ENCODE measurements at places on chromosomes 13 and 19. TPM values are rescaled to one million over a fixed set of nuclear protein-coding genes. Genes with fewer than 3 reads are reported as not detected.

GRCh38 chr13:30429721-30430694 is 7.7 kb downstream of the UBE2L5 start:
- H3K27me3 ChIP-seq, result no peaks in the 10 kb centered on the region
- no peak overlapping the region for H3K4me3 ChIP-seq
- DNase-seq, result no peak
- no peaks in the 10 kb centered on the region for H3K36me3 ChIP-seq
- no peak overlapping the region for H3K27ac ChIP-seq

DNA sequence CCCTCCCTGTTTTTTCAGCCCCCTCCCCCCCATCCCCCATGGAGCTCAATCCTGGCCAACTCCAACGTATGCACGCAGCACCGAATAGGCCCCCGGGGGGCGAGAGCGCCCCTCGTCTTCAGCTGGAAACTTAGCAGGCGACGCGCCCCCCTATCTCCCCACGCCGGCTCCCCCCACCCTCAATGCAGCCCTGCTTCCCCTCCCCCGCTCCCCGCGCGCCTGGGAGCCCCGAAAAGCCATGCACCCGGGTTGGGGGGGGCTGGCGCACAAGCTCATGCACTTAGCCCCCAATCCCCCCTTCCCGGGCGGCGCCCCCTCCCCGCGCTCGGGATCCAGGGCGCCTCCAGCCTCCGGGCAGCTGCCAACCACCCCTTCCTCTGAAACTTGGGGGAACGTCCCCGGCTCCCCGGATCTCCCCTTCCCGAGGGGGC is 508 bp downstream of the ZBTB7A start:
- H3K27ac ChIP-seq, result peak overlapping the region; percentile 95
- DNase-seq, result peak; percentile 73
- peaks cover 50% of the 10 kb centered on the region for H3K4me1 ChIP-seq
- H3K27me3 ChIP-seq, result no peaks in the 10 kb centered on the region

DNA sequence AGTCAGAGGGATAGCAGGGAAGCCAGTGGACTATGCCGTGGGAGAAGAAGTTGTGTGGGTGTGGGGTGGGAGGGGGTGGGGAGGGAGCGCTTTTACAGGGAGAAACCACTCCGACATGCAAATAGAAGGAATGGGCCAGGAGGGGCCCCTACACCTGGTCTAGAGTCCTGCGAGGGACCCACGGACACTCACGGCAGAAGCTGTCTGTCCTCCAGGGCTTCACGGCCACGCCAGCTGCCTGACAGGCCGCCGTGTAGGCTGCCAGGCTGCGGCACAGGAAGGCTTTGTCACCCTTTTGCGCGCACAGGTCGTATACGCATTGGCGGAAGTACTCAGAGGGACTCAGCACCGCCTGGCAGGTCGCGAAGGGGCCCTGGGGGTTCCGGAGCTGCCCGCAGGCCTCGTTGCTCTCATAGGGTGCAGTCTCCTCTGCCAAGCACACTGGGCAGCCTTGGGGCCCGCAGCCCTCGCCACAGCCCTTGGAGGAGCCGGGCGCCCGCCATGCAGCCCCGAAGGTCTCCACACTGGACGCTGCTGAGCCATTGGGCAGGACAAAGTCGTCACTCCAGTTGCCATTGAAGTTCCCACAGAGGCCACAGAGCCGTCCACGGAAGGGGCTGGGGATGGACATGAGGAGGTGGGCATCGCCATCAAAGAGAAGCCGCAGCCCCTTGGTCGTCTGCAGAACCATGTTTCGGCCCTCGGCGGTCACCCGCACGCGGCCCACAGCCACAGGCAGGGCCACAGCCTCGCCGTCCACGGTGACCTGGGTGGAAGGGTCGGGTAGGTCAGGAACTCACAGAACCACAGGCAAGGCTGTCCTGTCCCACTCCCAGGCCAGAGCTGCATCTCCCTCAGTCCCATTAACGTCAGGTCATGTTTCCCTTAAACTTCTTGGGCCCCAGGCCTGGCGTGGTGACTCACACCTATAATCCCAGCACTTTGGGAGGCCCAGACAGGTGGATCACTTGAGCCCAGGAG is 26.0 kb upstream of the FBL start:
- no peaks in the 10 kb centered on the region for H3K4me1 ChIP-seq
- no peak for DNase-seq
- no peaks in the 10 kb centered on the region for H3K27me3 ChIP-seq
- no peaks in the 10 kb centered on the region for H3K36me3 ChIP-seq
- no peak overlapping the region for H3K4me3 ChIP-seq

Gene TMEM255B
- total RNA-seq, result 1.6 TPM

DNA sequence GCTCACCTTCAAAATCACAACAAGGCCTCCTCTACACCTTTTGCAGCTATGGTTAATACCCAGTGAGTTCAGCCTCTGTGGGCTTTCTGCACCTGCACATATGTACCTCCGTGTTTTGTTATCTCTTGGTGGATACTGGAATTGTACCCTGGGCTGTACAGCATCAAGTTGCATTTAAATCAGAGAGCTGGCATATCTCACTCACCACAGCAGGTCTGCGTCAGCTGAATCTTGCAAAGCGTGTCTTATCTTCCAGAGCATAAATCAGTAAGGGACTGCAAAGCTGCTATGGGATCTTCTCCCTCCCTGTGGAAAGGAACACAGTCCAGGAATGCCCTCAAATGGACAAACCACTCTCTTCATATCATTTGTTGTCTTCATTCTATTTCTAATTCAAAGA is 1048.7 kb downstream of the UQCRFS1 start:
- H3K4me3 ChIP-seq, result no peak overlapping the region
- H3K36me3 ChIP-seq, result no peaks in the 10 kb centered on the region
- no peaks in the 10 kb centered on the region for H3K4me1 ChIP-seq
- DNase-seq, result no peak

Gene PSPC1
- 91.4 TPM for total RNA-seq

Gene MCF2L
- 0.51 TPM for total RNA-seq

Gene SMAD9
- not detected for total RNA-seq

DNA sequence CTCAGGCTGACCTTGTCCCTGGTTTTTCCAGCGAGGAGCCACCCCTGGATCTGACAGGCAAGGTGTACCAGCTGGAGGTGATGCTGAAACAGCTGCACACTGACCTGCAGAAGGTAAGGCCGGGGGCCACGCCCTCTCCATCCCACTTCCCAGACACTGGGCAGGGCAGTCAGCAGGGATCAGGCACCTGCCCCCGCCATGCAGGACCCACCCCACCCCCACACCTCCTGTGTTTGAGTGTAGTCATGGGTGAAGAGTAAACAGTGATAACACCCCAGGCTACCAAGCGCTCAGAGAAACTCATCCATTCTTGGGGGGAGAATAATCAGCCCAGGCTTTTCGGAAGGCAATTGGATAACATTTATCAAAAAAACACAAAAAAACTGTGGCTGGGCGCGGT is 19.9 kb downstream of the DPF1 start:
- no peaks in the 10 kb centered on the region for H3K27me3 ChIP-seq
- no peaks in the 10 kb centered on the region for H3K4me1 ChIP-seq
- H3K36me3 ChIP-seq, result peaks cover 49% of the 10 kb centered on the region

GRCh38 chr13:92806215-92806614 is 420.4 kb upstream of the GPC6 start:
- H3K27me3 ChIP-seq, result no peaks in the 10 kb centered on the region
- H3K36me3 ChIP-seq, result no peaks in the 10 kb centered on the region
- no peak for DNase-seq
- H3K27ac ChIP-seq, result no peak overlapping the region
- H3K4me1 ChIP-seq, result no peaks in the 10 kb centered on the region

Gene ZSCAN4
- not detected for total RNA-seq

DNA sequence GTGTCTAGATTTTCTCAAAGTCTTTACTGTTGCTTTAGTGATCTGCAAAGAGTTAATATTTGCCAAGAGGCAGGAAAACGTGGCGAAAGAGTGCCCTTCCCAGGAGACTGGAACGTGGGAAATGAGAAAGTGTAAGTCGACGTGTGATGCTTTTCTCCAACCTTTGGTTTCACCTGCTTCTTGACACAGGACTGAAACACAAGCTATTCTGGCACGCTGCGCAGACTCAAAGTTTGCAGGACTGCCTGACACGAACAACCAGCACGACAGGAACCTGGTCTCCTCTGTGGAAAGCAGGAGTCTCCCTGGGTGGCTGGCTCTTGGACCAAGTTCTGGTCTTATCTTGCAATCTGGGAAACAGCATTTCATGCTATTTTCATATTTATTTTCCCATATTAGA is 28.6 kb downstream of the RFXAP start:
- H3K4me3 ChIP-seq, result no peak overlapping the region
- H3K36me3 ChIP-seq, result no peaks in the 10 kb centered on the region
- no peak for DNase-seq
- H3K4me1 ChIP-seq, result no peaks in the 10 kb centered on the region
